Omental fat pad (tissue), 4 donors: ENCODE measurements at places on chromosomes 13 and 19.

- no peak for DNase-seq
Observed at GRCh38 chr13:83732755-83733154, 149.5 kb downstream of the SLITRK1 start.

GRCh38 chr19:3664879-3665642 is 35.2 kb downstream of the PIP5K1C start:
- DNase-seq = no peak

DNA sequence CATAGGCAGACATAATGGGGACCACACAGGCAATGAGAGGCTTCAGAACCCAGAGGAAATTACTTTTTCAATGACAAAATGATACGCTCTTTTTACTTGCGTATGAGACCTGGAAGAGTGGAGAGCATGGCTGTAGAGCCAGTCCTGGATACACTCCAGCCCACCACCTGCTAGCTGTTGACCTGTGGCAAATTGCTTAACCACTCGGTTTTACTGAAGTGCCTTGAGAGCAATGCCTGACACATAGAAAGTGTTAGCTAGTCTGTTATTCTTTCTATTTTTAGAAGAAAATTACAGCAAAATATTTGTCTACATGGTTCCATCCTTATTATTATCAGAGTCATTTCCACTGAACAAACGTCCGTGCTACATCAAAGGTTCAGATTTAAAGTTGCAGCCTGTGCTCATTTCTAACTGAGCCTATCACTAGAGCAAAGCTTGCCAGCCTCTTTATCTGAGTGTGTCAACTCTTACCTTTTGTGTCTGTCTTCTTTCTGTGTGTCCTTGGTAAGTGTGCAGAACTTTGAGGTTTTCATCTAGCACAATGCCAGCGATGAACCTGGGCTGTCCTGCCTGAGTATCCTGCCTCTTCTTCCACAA is 9.6 kb upstream of the GPR183 start:
- no peak for DNase-seq

GRCh38 chr19:10782795-10783194 is 53.2 kb downstream of the TMED1 start:
- no peak for DNase-seq

DNA sequence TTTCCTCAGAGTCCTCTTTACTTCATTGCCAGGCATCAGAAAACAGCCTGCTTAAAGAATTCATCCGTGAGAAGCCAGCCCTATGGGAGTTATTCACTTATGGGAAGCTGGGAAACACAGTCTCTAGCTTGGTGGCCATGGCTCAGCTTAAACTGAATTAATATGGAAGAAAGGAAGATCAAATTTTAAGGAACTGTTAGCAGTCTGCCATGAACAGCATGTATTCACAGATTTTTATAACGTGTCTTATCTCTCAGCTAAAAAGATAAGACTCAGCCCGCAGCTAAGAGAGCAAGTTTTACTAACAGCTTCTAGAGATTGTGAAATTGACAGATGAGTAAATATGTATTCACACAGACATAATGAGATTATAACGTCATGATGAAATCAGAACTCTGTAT is 253.7 kb upstream of the RXFP2 start:
- DNase-seq = no peak

DNA sequence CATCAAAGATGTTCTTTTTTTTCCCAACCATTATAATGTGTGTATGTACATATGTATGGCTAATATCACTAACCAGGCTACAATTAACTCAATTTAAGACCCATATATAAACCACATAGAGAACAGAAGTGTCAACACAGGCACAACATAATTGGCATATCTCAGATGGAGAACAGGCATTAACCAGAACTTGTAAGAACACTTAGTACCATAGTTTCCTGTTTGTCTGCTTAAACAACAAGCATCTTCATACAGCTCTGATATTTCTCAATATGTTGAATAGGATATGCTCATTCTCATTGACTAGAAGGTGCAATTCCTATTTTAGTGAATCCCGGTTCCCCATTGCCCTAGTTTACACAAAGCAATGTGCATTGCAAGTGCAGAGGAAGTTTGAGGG is 116.9 kb upstream of the EDNRB start:
- no peak for DNase-seq
